ENCODE measurements at places on chromosomes 2 and 18. TPM values are rescaled to one million over a fixed set of nuclear protein-coding genes. Genes with fewer than 3 reads are reported as not detected.

GRCh38 chr2:212337486-212338343 is 200.9 kb downstream of the ERBB4 start:
- DNase-seq: no peak
- no peaks in the 10 kb centered on the region for H3K27me3 ChIP-seq
- H3K4me1 ChIP-seq: no peaks in the 10 kb centered on the region
- no peak overlapping the region for H3K27ac ChIP-seq

The TDRD15 gene
- 0.06 TPM for polyA plus RNA-seq

The RAB31 gene
- polyA plus RNA-seq: 15.6 TPM

The RAB6C gene
- polyA plus RNA-seq: 0.22 TPM

The ZBTB7C gene
- 5.0 TPM for polyA plus RNA-seq

- H3K27me3 ChIP-seq: no peaks in the 10 kb centered on the region
- DNase-seq: no peak
- H3K4me3 ChIP-seq: no peak overlapping the region
- no peak overlapping the region for H3K27ac ChIP-seq
Measured at GRCh38 chr2:218077464-218078216, 8.6 kb downstream of the RUFY4 start.

The FBLN7 gene
- 1.5 TPM for polyA plus RNA-seq

The MEIS1 gene
- polyA plus RNA-seq: 14.1 TPM

DNA sequence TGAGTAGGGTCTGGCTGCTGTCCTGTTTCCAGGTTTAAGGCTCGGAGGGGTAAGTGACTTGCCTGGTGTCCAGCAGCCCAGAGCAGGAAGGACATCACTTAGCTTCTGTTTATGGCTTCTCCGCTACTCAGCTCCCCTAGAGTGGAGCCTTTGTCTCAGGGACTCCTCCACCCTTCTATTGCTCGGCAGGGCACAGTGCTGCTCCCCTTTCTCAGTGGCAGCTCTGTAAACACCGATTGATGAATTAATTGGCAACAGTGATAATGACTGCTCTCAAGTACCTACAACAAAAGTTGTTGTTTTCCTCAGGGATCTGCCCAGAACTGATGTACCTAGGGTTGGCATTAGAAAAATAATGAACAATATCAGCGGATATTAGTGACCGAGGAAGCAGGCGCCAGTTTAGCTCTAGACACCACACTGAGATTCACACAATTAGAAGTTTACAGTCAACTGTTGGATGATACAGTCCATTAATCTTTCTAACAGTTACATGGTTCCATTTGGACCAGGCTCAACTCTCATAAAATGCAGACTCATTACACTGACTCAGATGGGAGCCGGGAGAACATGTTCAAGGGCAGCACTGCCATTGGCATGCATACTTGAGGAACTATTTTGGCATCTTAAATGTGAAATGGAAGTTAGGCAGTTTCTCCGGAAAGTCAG is 265.7 kb downstream of the MTX2 start:
- DNase-seq: no peak
- no peaks in the 10 kb centered on the region for H3K36me3 ChIP-seq
- H3K4me3 ChIP-seq: no peak overlapping the region

DNA sequence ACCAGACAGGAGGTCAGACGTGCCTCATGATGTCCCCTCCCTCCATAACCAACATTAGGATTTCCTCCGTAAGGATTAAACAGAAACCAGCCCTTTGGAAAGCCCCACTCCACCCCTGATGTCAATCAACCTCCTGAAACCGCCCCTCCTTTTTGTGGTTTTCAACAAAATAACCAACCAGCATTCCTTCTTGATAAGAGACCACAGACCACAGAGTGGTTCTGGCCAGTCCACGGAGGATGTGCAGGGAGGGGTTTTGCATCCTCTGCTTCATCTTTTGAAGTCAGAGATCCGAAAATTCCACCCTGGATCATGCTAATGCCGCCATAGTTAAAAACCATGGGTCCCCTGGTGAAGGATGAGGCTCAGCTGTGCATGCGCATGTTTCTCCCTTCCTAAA is 180.0 kb upstream of the CCDC150 start:
- no peak for DNase-seq
- H3K4me3 ChIP-seq: no peak overlapping the region
- no peaks in the 10 kb centered on the region for H3K27me3 ChIP-seq

DNA sequence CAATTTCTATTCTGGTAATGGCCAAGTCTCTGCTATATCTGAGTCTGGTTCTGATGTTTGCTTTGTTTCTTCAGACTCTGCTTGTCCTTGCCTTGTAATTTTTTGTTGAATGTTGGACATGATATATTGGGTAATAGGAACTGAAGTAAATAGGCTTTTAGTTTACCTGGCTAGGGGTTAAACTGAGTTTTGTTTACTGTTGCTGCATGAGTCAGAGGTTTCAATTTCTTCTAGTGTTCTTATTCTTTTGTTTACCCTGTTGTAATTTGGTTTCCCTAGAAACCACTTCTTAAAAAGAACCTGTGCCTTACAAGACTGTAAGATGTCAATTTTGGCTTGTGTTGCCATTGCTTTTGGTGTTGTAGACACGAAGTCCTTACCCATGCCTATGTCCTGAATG is 285.0 kb upstream of the KCNH7 start:
- no peak for DNase-seq
- no peak overlapping the region for H3K27ac ChIP-seq
- H3K36me3 ChIP-seq: no peaks in the 10 kb centered on the region

DNA sequence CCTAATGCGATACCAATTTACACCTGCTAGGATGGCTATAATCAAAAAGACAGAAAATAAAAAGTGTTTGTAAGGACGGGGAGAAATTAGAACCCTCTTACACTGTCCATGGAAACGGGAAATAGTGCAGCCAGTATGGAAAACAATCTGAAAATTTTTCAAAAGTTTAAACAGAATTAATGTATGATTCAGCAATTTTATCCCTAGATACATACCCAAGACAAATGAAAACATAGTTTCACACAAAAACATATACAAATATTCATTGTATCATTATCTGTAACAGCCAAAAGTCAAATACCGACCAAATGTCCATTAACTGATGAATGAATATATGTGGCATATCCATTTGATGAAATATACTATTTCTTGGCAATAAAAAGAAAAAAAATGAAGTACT is 313.5 kb upstream of the GYPC start:
- no peaks in the 10 kb centered on the region for H3K4me1 ChIP-seq
- no peak overlapping the region for H3K27ac ChIP-seq
- H3K36me3 ChIP-seq: no peaks in the 10 kb centered on the region
- DNase-seq: no peak
- H3K27me3 ChIP-seq: no peaks in the 10 kb centered on the region

GRCh38 chr2:82690757-82691411 is 1768.2 kb downstream of the SUCLG1 start:
- H3K36me3 ChIP-seq: no peaks in the 10 kb centered on the region
- H3K4me1 ChIP-seq: no peaks in the 10 kb centered on the region
- H3K4me3 ChIP-seq: no peak overlapping the region
- H3K27me3 ChIP-seq: no peaks in the 10 kb centered on the region
- peak overlapping the region; percentile 43 for H3K27ac ChIP-seq

DNA sequence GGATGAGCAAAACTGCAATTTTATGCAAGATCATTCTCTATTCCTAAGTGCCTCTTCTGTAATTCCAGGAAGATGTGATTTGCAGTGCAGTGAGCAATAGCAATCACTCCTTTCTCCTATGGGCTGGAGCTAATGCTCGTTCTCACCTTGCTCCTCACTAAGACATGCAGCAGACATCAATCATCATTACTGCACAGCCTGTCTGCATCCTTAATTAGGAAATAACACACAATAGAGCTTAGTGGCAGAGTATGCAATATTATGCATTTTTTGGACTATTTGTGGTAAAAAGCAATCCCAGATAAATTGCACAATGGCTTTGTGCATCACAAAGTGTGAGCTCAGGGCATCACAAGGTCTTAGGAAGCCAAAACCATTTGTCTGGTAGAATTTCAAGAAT is 32.6 kb upstream of the RAPH1 start:
- H3K4me3 ChIP-seq: no peak overlapping the region
- H3K27me3 ChIP-seq: no peaks in the 10 kb centered on the region
- no peak overlapping the region for H3K27ac ChIP-seq
- no peaks in the 10 kb centered on the region for H3K36me3 ChIP-seq
- no peak for DNase-seq

DNA sequence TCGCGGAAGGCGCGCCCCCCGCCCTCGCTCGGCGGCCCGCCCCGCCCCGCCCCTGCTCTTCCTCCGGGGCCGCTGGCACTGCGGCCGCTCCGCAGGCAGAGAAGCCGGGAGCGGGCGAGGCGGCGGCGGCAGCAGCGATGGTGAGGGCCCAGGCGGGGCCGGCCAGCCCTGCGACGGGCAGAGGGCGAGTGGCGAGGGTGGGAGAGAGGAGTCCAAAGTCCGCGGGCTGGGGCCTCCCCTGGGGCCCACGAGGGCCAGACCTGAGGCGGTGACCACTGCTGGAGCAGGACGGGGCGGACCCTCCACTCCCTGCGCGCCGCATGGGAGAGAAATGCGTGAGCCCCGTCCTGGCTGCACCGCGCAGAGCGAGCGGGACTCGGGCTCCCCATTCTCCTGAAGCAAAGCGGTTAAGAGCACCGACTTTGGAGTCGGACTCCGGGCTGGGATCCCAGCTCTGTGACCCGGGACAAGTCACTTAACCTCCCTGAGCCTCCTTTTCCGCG is at the start of gene VAMP5:
TSS of gene VAMP5 (plus strand) at position 78 of the 503 bp plus-strand sequence. CDS start at position 138, 60 bp downstream.
- peak; percentile 90 for DNase-seq
- peak within 1 kb of the TSS; percentile 60 for H3K4me3 ChIP-seq
- H3K27ac ChIP-seq: peak within 1 kb of the TSS; percentile 86
- H3K4me1 ChIP-seq: peaks cover 100% of the 10 kb centered on the region

DNA sequence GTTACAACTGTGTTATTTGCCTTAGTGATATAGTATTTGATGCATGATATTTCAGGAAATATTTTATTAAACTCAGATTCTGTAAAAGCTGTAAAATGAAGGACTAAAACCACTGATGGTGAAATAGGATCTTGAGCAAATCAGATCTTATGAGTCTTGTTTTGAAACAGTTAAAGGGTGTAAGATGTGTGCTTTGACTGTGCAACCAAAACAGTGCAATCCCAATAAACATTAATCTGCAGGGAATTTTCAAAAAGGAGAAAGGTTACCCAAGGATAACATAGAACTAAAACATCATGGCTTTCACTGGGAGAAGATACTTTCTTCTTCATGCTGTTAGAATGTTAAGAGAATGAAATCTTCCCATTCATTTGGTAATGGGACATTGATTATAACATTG is 378.7 kb downstream of the PARD3B start:
- H3K27me3 ChIP-seq: no peaks in the 10 kb centered on the region
- H3K27ac ChIP-seq: no peak overlapping the region
- no peak for DNase-seq
- H3K4me1 ChIP-seq: no peaks in the 10 kb centered on the region
- no peaks in the 10 kb centered on the region for H3K36me3 ChIP-seq

The RESP18 gene
- not detected for polyA plus RNA-seq
